CD8-positive, alpha-beta T cell (primary cell): ENCODE measurements at places on chromosomes 13 and 19. TPM values are rescaled to one million over a fixed set of nuclear protein-coding genes. Genes with fewer than 3 reads are reported as not detected.

GRCh38 chr19:58356766-58357480 is 3.6 kb upstream of the A1BG start:
- no peak for DNase-seq

The TGFBR3L gene
- 2.1 TPM for total RNA-seq

- no peak for DNase-seq
Observed at GRCh38 chr13:86087244-86087643, 288.0 kb upstream of the SLITRK6 start.

The CLEC17A gene
- total RNA-seq = 0.35 TPM

The ZNRF4 gene
- total RNA-seq = not detected

- no peak for DNase-seq
Observed at GRCh38 chr13:114097893-114098688, 34.3 kb downstream of the RASA3 start.

The CASP14 gene
- not detected for total RNA-seq

The TRAPPC2B gene
- 8.6 TPM for total RNA-seq

DNA sequence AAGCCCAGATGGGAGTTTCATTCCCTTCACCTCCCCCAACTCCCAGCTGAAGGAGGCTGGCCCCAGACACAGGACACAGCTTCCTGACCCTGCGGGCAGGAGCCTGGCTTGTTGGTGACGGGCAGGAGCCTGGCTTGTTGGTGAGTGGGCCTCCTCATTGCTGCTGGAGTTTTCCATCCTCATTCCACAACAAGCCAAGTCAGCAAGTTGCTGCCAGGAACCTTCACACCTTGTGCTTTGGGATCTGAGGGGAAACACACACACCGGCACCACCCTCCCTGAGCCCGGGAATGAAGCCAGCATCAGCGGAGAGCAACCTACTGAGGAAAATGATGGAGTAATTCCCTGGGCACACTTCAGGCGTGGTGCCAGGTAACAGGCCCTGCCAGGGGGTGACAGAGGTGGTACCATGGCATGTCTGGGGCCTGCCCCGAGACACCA is 74.9 kb downstream of the ALOX5AP start:
- DNase-seq = no peak

The ZNF625 gene
- total RNA-seq = 0.19 TPM

DNA sequence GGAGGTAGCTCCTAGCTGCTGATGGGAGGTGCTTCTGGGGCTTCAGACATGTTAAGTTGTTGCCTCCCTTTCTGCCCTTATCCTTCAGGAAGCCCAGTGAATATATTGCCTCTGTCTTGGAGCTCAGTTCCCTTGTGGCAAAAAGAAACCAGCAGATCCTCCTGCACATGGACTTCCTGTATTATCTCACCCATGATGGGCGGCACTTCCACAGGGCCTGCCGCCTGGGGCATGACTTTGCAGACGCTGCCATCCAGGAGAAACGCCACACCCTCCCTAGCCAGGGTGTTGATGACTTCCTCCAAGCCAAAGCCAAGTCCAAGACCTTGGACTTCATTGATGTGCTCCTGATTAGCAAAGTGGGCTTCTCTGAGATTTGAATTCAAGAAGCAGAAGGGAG is 6.0 kb upstream of the CYP4F12 start:
- no peak for DNase-seq

GRCh38 chr13:103134271-103134670 is 68.1 kb upstream of the SLC10A2 start:
- no peak for DNase-seq
